ENCODE measurements at places on chromosomes 7 and 10. TPM values are rescaled to one million over a fixed set of nuclear protein-coding genes. Genes with fewer than 3 reads are reported as not detected.

MRM2 gene
- 15.3 TPM for total RNA-seq

KCNH2 gene
- 16.2 TPM for total RNA-seq

NUTM2E gene
- total RNA-seq: not detected

SDK1 gene
- 8.6 TPM for total RNA-seq

- no peaks in the 10 kb centered on the region for H3K4me1 ChIP-seq
- DNase-seq: no peak
- H3K27me3 ChIP-seq: no peaks in the 10 kb centered on the region
- no peaks in the 10 kb centered on the region for H3K36me3 ChIP-seq
Observed at GRCh38 chr10:85612833-85613232, 753.8 kb downstream of the GRID1 start.

DNA sequence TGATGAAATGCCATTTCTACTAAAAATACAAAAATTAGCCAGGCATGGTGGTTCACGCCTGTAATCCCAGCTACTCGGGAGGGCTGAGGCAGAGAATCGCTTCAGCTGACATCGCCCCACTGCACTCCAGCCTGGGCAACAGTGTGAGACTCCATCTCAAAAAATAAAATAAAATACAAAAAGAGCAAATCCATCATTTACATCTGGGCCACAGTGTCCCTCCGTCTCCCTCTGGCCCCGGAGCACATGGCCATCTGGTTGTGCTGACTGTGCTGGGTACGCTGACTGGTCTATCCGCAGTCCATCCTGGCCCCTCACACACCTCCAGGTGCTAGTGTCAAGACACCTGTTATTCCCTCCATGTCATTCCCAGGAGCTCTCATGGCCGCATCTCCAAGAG lies 42.1 kb downstream of the KCNH2 start:
- no peak overlapping the region for H3K27ac ChIP-seq
- no peak for DNase-seq
- no peaks in the 10 kb centered on the region for H3K36me3 ChIP-seq
- H3K4me1 ChIP-seq: peaks cover 13% of the 10 kb centered on the region

DNA sequence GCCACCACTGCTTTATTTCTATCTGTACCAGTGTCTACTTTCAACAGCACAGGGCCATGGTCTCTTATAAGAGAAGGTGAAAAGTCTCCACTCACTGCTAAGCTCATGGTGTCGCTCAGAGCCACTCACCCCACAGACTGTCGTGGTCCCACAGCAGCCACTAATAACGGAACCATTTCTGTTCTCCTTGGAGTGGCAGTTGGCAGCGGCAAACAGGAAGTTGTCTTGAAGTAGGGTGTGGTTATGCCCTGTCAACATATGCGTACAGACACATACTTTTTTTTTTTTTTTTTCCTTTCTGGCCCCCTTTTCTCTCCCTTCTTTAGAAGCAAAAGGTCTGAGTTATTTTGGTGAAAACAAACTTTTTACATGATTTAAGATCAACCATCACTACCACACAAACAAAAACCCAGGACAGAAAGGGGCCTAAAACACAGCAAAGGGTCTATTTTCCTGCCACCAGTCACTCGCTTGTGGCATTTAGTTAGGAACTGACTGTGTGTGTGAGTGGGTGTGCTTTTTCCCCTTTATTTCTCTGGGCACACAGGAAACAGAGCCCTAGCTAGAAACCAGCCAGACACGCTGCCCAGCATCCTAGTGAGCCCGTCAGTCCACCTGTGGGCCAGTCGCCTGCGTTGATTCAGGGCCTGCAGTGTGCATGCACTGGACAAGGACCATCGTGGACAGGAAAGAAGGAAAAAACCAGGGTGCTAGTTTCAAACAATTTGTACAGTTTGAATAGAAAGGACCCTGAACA lies 96.7 kb upstream of the EFCAB10 start:
- no peak overlapping the region for H3K4me3 ChIP-seq
- peak overlapping the region; percentile 77 for H3K27ac ChIP-seq
- H3K36me3 ChIP-seq: no peaks in the 10 kb centered on the region
- peak; percentile 68 for DNase-seq
- H3K27me3 ChIP-seq: no peaks in the 10 kb centered on the region

GRCh38 chr7:150973571-150974451 lies 4.3 kb downstream of the KCNH2 start:
- DNase-seq: peak; percentile 77
- H3K27me3 ChIP-seq: peaks cover 22% of the 10 kb centered on the region
- H3K4me1 ChIP-seq: peaks cover 40% of the 10 kb centered on the region
- peak overlapping the region; percentile 82 for H3K27ac ChIP-seq
- no peak overlapping the region for H3K4me3 ChIP-seq
- H3K36me3 ChIP-seq: no peaks in the 10 kb centered on the region

DNA sequence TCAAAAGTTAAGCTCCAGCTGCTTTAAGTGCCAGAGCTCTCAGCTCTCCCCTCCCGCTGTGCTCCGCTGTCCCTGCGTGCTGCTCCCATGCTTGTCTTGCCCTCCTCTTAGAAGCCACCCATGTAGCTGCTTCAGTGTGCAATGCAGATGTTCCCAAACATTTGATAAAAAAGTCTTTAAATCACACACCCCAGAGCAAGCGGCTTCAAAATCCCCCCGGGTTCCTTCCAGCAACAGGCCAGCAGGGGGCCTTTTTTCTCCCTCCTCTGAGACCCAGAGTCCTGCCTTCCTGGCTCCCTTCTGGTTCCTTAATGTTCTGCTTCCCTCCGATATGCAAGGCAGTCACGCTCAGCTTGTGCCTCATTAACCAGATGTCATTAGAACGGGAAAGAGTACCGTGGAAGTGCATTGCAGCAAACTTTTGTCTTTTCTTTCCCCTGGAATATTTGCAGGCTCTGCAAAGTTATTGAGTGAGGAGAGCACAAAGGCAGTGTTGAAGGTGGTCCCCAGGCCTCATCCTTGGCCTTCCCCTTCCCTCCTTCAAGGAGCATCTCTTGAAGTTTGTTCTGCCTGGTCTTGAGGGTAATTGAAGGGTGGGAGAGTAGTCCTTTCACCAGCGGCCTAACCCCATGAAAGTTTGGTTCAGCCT lies 25.5 kb downstream of the LDB3 start:
- H3K4me1 ChIP-seq: no peaks in the 10 kb centered on the region
- DNase-seq: peak; percentile 51
- no peak overlapping the region for H3K4me3 ChIP-seq
- no peaks in the 10 kb centered on the region for H3K27me3 ChIP-seq
- no peak overlapping the region for H3K27ac ChIP-seq
